ENCODE measurements at places on chromosomes 2 and 18.

GRCh38 chr2:216371721-216372702 lies at the start of gene MARCHF4:
MARCHF4 (minus strand) TSS chr2:216372483; CDS start chr2:216370260, 2,223 bp downstream.
- DNase-seq: peak; percentile 62

- no peak for DNase-seq
Measured at GRCh38 chr18:47526147-47526546, 274.7 kb upstream of the SKOR2 start.

DNA sequence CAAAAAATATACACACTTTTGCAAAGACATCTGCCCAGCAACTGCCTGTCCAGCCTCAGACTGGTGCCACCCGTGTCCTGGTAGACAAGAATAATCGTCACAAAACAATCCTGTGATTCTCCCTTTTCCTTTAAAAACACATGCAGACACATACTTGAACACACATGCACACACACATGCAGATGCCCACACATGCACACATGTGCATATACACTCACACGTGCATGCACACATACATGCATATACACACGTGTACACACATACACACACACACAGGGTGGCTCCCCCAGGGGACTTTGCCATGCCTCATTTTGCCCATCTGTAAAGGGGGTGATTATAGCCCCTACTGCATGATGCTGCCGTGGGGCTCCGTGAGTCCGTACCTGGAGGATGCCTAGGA lies 24.9 kb upstream of the ALPP start:
- no peak for DNase-seq

DNA sequence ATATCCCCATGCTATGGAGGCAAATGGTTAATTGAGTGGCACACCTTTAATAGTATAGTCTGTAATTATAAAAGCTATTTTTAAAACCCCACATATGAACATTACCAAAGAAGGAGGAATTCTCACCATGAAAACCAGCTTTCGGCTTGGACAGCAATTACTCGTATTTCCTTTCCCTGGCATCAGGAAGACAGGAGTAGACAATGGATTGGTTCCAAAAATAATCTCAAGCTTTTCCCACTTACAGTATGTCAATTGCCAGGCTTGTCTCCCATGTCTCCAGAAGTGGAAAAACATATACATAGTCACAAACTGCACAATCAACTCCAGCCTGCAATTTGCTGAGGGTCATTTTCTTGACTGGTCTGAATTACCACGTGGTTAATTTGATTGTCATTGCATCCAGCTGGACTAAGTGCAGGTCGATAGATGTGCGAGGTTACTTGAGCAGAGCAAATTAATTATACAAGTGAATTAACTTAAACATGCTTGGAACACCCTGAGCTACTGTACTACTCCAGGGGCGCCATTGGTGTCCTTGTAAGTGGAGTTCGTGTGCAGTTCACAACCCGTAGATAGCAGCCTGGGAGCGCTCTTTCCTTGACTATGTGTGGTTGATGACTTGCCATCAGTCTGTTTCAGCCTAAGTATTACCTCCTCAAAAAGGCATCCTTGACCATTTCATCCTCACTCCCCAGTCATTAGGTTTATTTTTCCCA lies 124.3 kb upstream of the PELI1 start:
- DNase-seq: no peak

- no peak for DNase-seq
Measured at GRCh38 chr2:33083699-33084387, 137.1 kb downstream of the LTBP1 start.

DNA sequence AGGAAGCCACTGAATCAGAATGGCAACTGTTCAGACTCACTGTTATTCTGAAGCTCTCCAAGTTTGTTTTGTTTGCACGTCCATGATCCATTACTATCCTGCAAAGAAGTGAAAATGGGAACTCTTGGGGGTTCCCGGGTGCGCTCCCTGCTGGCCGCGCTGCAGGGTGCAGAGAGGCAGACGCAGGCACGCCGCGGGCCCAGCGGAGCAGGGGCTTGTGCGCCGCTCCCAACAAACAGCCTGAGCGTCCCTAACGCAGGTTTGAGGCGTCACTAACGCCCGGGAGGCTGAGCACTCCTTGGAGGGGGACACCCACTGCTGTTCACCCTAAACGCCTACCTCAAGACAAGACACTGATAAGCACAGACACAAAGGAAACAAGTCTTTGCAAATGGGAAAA lies 14.3 kb upstream of the PIEZO2 start:
- DNase-seq: no peak

DNA sequence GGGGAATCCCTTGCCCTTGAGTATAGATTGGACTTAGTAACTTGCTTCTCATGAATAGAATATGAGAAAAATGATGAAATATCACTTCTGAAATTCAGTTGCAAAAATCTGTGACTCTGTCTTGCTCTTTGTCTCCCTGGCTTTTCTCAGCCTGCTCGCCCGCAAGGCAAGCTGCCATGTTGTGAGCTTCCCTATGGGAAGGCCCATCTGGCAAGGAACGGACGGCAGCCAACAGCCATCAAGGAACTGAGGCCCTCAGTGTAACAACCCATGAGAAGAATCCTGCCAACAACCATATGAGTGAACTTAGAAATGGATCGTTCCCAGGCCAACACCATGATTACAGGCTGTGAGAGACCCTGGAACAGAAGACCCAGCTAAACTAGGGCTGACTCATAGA lies 58.4 kb upstream of the PGAP1 start:
- no peak for DNase-seq

DNA sequence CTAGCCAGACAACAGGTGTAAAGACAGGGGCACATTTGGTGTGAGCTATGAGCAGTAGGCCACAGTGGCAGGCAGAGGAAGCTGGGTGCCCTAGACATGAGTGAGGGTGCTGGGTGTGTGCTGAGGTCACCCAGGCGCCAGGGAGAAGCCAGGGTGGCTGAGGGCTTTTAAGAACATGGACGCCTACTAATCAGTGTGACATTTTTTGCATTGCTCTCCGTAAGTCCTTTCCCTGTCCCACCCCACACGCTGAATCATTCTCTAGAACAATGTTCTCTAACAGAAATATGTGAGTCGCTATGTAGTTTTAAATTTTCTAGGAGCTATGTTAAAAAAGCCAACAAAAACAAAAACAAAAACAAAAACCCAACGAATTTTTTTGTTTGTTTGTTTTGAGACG lies 204.5 kb upstream of the REV1 start:
- no peak for DNase-seq

- no peak for DNase-seq
Measured at GRCh38 chr2:205882806-205883425, 200.6 kb downstream of the NRP2 start.

- DNase-seq: no peak
Measured at GRCh38 chr2:96140941-96141623, 2.8 kb upstream of the ASTL start.

DNA sequence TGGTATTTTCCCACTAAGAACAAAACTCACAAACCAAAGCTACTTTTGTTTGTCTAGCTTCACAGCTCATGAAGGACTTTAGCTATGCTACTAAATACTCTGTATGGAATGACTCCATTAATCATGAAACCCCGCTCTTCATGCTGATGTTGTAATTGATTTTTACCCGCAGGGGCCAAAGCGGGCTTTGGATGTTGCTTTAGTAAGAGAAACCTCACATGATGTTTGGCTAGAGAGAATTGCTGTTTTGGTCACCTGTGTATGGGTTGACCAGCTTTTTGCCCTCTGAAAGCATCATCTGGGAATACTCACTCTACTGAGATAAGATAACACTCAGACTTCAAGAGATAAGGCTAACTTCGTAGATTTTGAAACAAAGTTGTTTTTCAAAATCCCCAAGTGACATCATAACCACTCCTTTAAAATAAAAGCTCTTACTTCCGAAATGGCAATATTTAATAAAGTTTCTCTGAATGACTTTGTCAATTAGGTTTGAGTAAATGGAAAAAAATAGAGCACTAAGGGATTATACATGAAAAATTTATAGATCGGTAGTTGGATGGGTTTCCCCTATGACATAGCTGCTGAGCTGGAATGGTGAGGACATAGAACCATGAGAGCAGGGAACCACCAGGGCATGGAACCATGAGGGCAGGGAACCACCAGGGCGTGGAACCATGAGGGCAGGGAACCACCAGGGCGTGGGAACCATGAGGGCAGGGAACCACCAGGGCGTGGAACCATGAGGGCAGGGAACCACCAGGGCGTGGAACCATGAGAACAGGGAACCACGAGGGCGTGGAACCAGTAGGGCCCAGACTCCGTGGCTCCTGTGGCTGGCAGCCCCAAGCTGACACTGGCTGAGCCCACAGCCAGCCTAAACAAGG lies 31.9 kb downstream of the ACKR3 start:
- DNase-seq: no peak

- no peak for DNase-seq
Measured at GRCh38 chr18:35466334-35466733, 31.4 kb downstream of the INO80C start.

DNA sequence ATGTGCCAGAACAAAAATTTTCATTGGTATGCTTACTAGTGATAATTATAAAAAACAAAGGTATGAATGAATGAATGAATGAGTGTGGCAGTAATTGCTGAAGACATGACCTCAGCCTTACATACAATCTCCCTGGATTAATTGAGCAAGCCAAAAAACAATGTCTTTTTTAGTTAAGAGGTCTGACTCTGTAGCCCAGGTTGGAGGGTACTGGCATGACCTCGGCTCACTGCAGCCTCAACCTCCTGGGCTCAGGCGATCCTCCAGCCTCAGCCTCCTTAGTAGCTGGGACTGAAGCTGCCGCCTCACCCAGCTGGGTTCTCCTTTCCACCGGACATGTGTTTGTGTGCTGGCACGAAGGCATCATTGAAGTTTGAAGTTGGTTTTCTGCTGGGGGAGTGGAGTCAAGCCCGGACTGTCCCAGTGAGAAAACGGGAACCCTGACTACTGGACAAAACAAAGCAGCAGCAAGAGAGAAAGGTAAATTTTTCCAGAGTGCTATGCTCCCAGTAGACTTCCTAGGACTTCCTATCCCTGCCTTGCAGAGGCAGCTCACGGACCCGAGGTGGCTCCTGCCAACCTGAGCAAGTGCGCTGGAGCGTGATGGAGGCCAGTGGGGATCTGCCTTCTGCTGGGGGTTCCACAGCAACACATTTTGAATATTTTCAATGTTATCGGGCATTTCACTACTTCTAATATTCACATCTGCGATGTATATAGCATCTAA lies 6.4 kb upstream of the IMP4 start:
- no peak for DNase-seq

- DNase-seq: no peak
Measured at GRCh38 chr2:162155093-162155492, 3.0 kb upstream of the GCG start.

DNA sequence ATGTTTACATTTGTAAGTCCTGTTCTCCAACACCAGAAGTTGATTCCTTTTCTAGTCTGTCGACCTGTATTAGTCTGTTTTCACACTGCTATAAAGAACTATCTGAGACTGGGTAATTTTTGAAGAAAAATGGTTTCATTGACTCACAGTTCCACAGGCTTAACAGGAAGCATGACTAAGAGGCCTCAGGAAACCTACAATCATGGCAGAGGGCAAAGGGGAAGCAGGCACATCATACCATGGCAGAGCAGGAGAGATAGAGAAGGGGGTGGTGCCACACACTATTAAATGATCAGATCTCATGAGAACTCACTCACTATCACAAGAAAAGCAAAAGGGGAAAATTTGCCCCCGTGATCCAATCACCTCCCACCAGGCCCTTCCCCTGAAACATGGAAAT lies 112.8 kb upstream of the MAP3K20 start:
- no peak for DNase-seq

GRCh38 chr2:95728878-95729596 lies 137.2 kb downstream of the TRIM43 start:
- peak; percentile 49 for DNase-seq

GRCh38 chr18:21897811-21898210 lies 157.2 kb downstream of the MIB1 start:
- DNase-seq: peak; percentile 57

GRCh38 chr2:127201452-127201851 lies 18.6 kb downstream of the CYP27C1 start:
- no peak for DNase-seq

DNA sequence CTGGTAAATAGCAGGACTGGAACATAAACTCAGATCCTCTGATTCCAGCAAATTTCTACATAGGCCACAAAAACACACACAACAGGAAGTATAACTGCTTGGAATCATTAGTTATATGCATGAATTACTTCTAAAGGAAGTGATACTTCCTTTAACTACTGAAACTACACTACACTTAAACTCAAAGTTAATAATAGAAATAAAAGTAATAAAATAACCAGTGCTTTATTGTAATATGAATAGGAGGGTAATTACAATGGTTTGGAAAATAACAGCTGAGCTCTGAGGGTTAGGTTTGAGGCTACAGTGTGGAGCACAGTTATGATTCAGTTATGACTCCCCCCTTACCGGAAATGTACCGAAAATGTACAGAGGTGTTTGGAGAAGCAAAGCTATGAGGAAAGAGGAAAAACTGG lies 18.5 kb upstream of the POLI start:
- DNase-seq: no peak

DNA sequence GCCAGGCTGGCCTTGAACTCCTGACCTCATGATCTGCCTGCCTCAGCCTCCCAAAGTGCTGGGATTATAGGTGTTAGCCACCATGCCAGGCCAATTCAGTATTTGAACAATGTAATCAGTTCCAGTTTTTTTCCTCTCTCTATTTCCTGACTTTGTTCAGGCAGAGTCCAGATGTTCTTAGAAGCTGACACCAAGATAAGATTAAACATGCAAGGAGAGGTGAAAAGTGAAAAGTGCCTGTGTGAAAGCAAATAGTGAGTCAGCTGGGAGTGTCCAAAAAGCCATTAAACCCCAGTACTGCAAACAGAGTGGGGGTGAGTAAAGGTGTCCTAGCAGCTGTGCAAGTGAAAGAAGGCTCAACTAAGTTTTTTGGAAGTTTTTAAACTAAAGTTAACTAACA lies 231.5 kb downstream of the PTH2R start:
- no peak for DNase-seq

DNA sequence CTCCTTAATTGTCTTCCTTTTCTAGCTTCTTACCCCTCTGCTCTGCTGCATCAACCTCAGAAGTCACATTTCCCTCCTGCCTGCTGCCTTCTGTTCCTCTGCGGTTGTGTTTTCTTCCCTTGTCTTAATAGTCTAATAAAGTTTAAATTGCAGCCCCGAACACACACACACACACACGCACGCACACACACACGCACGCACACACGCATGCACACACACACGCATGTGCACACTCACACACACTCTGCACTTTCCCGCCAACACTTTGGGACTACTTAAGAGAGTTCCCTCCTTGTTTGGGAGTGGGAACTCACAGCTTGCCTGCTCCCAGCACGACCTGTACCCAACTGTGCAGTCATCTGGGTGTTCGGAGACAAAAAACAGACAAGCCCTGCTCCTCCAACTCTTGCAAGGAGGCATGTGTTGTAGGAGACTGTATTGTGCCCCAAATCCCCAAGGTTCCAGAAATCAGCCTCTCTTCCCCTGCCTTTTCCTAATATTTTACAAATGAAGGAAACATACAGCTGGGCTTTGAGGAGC lies 99.1 kb downstream of the SETBP1 start:
- DNase-seq: no peak

All from 8988T (cell line).